CD4-positive, alpha-beta T cell treated with Interferon alpha-2 for 1 hour (primary cell): ENCODE measurements at places on chromosomes 13 and 19.

- DNase-seq, result no peak
Observed at GRCh38 chr13:95544293-95544692, 8.2 kb upstream of the CLDN10 start.

DNA sequence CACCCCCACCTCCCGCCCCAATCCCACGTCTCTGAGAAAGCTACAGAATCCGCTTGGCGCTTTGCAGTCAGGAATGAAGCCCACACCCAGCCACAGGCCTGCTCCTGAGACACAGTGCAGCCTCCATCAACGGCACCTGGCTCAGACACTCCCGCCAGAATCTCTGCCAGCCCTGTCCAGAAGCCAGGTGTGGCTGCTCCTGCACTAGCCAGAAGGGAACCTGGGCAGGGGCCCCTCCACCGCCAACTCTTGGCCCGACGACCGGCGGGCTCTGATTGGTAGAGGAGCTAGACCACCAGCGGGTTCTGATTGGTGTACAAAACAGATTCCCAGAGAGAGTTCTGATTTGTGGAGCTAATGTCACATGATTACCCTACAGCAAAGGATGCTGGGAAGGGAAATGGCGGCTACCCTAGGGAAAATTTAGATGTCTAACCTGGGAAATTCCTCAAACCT, 2.9 kb upstream of the PPP6R1 start:
- no peak for DNase-seq

GRCh38 chr19:48750771-48751504, 1.5 kb downstream of the FUT1 start:
- no peak for DNase-seq

DNA sequence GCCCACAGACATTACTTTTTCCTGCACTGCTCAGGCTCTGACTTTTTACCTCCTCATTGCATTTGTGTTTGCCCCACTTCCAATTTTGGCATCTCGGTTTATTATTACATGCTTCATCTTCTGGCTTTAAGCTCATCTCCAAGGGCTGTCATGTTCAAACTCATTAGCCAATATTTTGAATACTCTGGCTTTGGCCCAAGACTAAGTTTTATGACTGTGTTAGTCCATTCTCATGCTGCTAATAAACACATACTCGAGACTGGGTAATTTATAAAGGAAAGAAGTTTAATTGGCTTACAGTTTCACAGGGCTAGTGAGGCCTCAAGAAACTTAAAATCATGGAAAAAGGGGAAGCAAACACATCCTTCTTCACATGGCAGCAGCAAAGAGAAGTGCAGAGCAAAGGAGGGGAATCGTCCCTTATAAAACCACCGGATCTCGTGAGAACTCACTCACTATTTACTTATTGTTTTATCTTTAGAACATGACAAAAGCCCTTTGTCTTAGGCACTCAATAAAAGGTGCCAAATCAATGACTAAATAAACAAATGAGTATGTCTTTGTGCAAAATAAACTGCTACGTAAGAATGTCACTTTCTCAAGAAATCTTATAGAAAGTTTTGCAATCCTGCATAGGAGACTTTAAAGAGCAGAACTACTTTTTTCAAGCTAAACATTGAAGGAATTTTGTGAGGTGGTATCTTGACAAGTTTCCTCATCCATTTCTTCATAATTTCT, 233.4 kb upstream of the SPRY2 start:
- DNase-seq, result no peak

- no peak for DNase-seq
Observed at GRCh38 chr13:70816853-70817252, 708.6 kb upstream of the KLHL1 start.

- DNase-seq, result no peak
Observed at GRCh38 chr13:39335721-39336120, 267.3 kb downstream of the LHFPL6 start.

GRCh38 chr13:47069133-47069532, 172.3 kb upstream of the HTR2A start:
- no peak for DNase-seq

DNA sequence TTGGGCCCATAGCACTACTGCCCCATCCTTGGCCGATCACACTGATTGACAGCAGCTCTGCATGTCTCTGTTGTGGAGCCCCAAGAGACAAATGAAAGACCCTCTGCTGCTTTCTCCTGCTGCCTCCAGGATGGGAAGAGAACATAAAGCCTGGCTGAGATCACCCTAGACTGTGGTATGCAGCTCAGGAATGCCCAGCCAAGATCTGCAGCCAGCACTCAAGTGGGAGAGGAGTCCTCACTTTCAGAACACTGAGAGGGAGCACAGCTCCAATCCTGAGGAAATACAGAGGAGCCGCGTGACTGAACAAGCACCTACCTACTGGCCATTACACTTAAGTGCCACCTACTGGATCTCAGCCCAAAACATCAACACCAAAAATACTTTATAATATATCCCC, 203.0 kb downstream of the POSTN start:
- DNase-seq, result no peak

DNA sequence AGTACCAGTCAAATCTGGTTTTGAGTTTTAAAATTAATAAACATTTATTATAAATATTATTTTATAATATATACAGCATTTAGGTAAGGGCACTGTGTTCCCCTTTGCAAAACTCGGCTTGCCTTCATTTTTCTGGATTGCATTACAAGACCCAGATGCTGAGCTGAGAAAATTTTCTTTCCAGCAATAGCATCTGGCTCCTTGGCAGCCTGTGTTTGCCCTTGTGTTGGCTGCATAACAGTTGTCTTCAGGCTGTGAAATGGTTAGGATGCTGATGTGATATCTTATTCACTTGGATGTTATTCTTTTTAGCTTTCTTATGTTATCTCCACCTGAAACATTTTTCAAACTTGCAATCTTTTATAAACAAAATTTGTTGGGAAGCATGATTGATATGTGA, 784.4 kb downstream of the DACH1 start:
- no peak for DNase-seq

GRCh38 chr13:33204130-33204927, 81.2 kb downstream of the STARD13 start:
- no peak for DNase-seq

GRCh38 chr19:14072535-14073260, at the start of gene MISP3:
MISP3 (plus strand) TSS chr19:14072786; CDS start chr19:14073310, 524 bp downstream.
- peak; percentile 22 for DNase-seq
